ENCODE measurements at places on chromosomes 3 and 15. TPM values are rescaled to one million over a fixed set of nuclear protein-coding genes. Genes with fewer than 3 reads are reported as not detected.

Gene TRIM71
- total RNA-seq, result 0.02 TPM

Gene MESP2
- total RNA-seq, result not detected

Gene CCDC13
- not detected for total RNA-seq

Gene LRRC15
- not detected for total RNA-seq

Gene AMOTL2
- total RNA-seq, result 0.12 TPM

Gene SLITRK3
- total RNA-seq, result not detected

All from activated CD4-positive, alpha-beta memory T cell treated with anti-CD3 and anti-CD28 coated beads for 36 hours (primary cell).